Stimulated activated CD4-positive, alpha-beta T cell treated with anti-CD3 and anti-CD28 coated beads, Interleukin-1b, Interleukin-23, amount 100 ng/mL, for 24 hours (primary cell): ENCODE measurements at places on chromosomes 7 and 10.

DNA sequence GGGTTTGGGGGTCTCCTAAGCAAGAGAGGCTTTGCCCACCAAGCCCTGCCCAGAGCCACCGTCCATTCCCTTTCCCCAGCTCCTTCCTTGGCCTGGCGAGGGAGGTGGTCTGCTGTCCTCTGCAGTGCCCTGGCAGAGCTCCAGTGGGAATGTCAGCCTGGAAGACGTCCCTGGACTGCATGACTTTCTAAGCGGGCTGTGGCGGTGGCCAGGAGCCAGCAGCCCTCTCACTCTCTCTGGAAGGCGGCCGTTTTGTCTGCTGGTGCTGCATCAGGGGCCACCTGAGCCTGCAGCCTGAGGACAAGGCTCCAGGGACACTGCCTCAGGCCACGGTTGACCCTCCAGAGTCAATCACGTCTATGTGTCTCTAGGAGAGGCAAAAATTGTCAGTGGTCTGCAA lies 271.0 kb downstream of the SKAP2 start:
- no peak for DNase-seq

- DNase-seq, result no peak
Observed at GRCh38 chr7:129918922-129919321, 33.8 kb downstream of the UBE2H start.

GRCh38 chr7:120792091-120792860 lies 65.7 kb downstream of the TSPAN12 start:
- peak; percentile 48 for DNase-seq

DNA sequence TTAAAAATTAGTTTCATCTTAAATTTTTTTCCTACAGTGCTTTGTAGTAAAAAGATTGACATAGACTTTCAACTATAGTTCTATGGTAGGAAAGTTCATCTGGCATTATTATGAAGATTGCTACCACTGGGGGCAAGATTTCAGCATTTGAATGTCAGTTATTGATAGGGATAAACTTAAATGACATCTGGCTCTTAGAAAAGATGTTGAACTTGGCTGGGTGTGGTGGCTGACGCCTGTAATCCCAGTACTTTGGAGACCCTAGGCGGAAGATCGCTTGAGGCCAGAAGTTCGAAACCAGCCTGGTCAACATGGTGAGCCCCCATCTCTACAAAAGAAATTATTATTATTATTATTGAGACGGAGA lies 1.4 kb upstream of the TRA2A start:
- no peak for DNase-seq

DNA sequence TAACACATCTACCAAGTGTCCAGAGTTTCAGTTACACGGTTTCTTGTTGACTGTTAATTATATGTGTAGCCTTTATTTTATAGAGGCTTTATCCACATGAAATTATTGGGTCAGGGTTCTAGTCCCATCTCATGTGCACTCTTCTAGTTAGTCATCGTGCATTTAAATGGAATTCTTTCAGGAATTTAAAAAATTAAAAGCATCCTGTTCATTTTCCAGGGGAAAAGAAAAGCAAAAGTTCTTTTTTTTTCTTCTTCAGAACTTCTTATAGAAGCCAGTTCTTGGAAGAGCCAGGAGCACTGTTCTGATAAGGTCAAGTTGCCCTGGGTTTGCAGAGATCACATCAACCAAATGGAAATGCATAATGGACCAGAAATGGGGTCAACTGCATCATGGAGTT lies 324.7 kb downstream of the INHBA start:
- no peak for DNase-seq

DNA sequence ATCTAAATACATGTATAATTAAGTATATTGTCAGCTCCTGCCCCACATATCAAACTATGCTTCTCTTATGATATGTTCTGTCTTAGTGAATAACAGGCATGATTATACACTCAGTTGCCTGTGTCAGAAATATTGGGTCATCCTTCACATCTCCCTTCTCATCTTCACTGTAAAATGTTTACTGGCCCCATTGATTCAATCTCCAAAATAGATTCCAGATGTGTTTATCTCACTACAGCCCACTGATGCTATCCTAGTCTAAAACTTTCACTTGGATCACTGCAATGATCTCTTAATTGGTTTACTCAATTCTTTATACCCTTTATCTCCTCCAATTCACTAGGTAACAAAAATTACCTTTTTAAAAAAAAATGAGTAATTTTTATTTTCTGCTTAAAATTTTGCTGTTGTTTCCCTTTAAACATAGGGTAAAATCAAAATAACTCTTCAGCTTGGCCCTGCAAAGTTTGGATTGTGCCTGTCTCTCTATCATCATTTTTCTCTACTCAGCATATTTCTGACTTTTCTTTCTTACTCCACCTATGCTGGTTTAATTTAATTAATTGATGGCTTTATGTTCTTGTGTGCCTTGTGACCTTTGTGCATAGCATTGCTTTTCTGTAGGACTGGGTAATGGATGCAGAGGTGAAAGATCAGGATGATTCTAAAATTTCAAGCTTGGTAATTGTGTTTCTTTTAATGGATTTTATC lies 233.9 kb upstream of the FOXP2 start:
- DNase-seq, result no peak

- no peak for DNase-seq
Observed at GRCh38 chr10:114233482-114233881, 5.6 kb upstream of the VWA2 start.
